H4 (cell line): ENCODE measurements at places on chromosomes 3 and 15. TPM values are rescaled to one million over a fixed set of nuclear protein-coding genes. Genes with fewer than 3 reads are reported as not detected.

The MINAR1 gene
- total RNA-seq = 0.72 and 1.3 TPM in 2 replicates

The USP13 gene
- total RNA-seq = 5.3 and 10.3 TPM in 2 replicates

The CCDC50 gene
- total RNA-seq = 106 and 121 TPM in 2 replicates

The TRPM1 gene
- not detected in 2 replicates for total RNA-seq

DNA sequence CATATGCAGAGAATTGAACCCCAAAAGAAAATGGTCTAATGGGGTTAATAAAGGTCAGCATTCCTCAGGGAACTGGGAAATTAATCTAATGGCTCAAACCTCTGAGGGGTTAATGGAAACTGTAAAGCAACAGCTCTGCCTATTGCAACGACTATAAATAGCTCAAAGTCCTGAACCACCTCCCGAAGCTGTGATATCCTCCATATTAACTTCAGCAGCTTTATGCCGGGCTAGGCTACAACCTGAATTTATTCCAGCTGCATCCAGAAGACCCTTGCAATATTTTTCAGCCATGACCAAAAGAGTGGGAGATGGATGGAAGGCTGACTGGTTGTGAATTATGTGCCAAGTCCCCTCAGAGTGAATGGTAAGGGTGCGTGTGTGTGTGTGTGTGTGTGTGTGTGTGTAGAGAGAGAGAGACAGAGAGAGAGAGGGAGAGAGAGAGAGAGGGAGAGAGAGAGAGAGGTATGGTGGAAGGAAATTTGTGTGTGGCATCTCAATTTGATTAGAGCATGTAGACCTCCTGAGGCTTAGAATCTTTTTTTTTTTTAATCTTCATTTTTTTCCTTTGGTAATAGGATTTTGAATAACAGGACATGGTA is 109.9 kb downstream of the PDCD6IP start:
- DNase-seq = no peak

The MKRN2OS gene
- total RNA-seq = not detected in 2 replicates

DNA sequence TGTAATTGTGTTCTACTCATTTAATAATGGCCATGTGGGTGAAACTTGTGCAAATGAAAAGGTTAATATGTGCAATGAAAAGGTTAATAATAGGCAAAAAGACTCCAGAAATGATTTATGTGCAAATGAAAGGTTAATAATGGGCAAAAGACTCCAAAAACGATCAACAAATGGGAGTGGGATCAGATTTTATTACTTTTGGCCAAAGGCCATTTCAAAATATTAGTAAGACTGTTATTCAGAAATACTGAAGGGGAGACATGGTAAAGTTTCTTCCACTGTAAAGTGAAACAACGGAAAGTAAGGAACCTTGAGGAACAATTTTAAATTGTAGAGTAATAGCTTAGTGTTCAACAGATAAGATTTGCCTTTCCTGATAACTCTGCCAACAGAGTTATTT is 40.7 kb downstream of the STARD9 start:
- no peak for DNase-seq

The IL5RA gene
- 0.10 TPM in 1 of 2 replicates, not detected in the other for total RNA-seq

DNA sequence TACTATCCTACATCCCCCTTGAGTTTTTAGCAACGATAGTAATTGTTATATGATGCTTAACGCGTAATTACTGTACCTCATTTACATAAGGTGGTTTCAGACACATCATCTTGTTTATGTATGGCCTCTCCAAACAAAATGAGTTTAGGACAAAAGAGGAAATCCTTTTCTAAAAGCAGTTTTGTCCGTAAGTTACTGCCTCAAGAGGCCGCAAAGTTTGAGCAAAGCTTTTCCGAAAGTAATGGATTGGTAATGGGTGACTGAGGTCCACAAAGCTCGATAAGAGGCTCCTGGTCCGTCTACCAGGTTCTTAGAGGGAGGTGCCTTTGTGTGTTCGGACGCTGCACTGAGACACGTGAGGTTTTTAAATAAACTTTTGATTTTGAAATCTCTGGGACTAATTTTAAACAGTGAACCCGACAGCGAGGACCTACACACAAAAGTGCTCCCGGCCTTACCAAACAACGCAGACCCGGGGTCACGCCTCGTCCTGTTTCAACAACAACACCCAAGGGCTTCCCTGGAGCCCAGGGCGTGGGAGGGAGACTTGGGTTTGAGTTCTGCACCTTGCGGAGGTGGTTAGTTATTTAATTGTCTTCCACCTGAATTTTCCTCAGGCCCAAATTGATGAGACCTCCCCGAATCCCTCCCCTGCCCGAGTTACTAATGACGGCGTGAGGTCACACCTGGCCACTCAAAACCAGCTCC is 456 bp upstream of the C15orf61 start:
- no peak for DNase-seq

DNA sequence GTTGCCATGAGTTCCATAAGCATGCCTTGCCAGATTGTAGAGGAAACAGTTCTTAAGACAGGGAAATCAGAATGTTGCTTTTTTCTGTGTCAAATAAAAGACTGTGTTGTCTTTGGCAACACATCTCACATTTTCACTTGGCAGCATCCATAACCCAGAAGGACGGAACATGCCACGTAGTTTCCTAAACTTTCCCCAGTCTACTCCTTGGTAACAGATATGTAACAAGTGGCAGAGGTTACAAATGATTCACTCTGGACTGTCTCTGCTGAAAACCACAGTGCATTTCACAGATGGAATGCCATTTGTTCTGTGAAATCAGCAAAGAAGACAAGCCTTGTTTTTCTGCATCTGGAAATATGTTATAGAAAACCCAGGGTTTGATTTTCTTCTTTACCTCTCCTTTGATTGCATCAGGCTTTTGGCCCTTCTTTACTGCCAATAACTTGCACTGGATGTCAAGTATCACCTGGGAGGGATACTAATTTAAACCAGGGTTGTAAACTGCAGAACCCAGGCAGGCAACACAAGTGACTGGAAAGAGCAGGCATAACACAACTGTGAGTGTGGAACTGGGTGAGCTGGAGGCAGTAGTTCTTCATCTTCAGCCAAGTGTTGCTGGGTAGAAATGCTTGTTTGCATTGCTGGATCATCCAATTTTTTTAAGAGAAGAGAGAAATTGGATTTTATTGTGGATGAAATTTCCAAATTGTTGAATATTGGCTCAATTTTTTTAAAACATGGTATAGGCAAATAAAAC is 124.4 kb upstream of the FOXB1 start:
- no peak for DNase-seq

- no peak for DNase-seq
Measured at GRCh38 chr3:33918126-33918756, 119.8 kb downstream of the PDCD6IP start.

GRCh38 chr3:12768579-12769527 is 9.8 kb upstream of the TMEM40 start:
- DNase-seq = no peak

The STAC gene
- 4.4 and 5.2 TPM in 2 replicates for total RNA-seq

GRCh38 chr3:148962513-148962912 is 28.8 kb upstream of the GYG1 start:
- peak; percentile 73 for DNase-seq

The XRN1 gene
- total RNA-seq = 10.6 and 34.8 TPM in 2 replicates

The DPPA2 gene
- total RNA-seq = not detected in 2 replicates

GRCh38 chr3:141440942-141441341 is 45.9 kb upstream of the RASA2 start:
- no peak for DNase-seq

GRCh38 chr15:53716909-53717876 is 42.3 kb downstream of the WDR72 start:
- peak; percentile 12 for DNase-seq

The KBTBD8 gene
- 2.6 and 2.9 TPM in 2 replicates for total RNA-seq

The MKRN3 gene
- total RNA-seq = 5.6 and 9.6 TPM in 2 replicates

The DLL4 gene
- total RNA-seq = 0.10 TPM in 1 of 2 replicates, not detected in the other

DNA sequence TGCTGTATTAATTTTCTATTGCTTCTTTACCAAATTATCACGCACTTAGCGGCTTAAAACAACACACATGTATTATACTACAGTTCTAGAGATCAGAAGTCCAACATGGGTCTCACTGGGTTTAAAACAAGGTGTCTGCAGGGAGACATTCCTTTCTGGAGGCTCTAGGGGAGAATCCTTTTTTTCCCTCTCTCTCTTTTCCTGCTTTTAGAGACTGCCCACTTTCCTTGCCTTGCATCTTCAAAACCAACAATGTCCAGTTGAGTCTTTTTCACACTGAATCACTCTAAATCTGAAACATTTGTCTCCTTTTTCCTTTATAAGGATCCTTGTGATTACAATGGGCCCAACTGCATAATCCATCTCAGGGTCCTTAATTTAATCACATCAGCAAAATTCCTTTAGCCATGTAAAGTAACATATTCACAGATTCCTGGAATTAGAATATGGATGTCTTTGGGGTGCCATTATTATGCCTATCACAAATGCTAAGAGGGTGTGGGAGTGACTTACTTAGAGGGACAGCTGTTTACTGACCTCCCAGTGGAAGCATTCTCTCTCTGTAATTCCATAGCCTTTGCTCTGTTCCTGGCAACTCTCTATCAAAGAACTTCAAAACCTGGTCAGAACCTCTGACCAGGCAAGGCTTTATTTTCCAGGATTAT is 21.8 kb downstream of the CD200 start:
- DNase-seq = no peak

The SCG5 gene
- 0.64 and 0.95 TPM in 2 replicates for total RNA-seq

- peak; percentile 86 for DNase-seq
Measured at GRCh38 chr15:72155003-72155621, 36.9 kb downstream of the SENP8 start.

DNA sequence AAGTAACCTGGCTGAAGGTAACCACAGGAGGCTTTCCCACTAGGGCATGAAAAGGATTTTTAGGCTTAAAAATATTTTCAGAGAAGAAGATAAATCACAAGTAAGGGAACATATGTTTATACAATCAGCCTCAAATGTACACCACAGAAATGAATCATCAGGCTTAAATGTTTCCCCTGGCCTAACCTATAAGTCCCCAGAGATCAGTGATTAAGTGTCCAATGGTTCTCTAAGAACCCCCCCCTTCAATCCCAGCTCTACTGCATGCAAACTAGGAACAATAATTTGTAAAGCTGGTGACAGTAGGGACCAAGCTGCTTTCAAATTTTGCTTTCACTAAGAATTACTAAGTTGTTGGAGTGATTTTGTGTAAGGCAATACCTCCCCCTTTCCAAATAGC is 431.6 kb upstream of the LMCD1 start:
- peak; percentile 51 for DNase-seq
